Inflammatory macrophage treated with lipopolysaccharide for 4 hours (primary cell): ENCODE measurements at places on chromosomes 4 and X.
A peak's percentile ranks its signal among the peaks of the same experiment; 100 is the strongest.

- DNase-seq: peak; percentile 65
These were observed at the start of gene MAGED1 for GRCh38 chrX:51892921-51893745. MAGED1 (plus strand) TSS chrX:51893623; CDS start chrX:51894305, 682 bp downstream.

DNA sequence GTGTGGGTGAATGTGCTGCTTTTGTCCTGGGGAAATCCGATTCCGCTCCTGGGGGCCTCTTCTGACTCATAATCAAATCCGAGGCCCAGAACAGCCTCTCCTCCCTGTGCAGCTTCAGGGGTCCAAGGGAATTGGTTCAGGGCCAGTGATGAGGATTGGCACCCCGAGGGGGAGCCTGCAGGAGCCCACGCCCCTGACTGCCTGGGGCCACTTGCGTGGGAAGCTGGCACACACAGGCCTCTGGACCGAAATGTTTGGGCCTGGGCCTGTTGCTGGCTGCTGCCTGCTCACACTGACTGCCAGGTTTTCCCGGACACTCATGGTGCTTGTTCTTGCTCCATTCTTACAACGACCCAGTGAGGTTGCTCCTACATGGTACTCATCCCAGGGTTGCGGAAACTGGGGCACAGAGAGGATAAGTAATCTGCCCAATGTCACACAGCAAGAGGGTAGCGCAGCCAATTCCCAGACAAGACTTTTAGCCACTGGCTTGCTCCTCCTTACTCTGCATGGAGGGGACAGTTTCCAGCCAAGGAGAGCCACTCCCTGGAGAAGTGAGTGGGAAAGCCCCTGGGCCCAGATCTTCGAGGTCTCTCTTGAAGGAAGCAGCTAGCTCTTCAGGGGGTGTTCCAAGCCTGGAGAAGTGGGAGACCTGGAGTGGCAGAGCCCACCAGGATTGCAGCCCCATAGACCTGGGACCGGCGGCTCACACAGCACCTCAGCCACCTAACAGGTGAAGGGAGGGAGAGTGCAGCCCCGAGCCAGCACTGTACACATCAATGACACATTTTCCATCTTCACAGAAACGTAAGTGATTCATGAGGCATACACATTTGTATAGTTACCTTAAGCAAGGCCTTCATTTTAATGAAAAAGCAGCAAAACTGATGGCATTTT, 20.3 kb downstream of the CFAP99 start:
- no peak for DNase-seq

DNA sequence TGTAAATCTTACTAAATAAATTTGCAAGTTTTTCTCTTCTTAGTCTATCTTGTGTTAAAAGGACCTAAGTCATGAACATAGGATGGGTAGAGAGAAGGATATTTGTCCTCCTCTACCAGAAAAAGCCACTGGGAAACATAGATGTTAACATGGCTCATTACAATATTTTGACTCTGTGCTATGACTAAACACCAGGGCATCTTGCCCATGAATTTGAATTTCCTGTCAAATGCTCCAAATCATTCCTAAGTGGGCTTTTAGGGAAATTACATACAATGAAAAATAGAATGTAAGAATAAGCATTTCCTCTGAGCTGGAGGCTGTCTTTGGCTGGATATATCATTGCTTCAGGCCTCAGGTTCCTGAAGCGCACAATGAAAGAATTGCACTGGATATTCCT, 39.1 kb downstream of the ANOS1 start:
- no peak for DNase-seq

DNA sequence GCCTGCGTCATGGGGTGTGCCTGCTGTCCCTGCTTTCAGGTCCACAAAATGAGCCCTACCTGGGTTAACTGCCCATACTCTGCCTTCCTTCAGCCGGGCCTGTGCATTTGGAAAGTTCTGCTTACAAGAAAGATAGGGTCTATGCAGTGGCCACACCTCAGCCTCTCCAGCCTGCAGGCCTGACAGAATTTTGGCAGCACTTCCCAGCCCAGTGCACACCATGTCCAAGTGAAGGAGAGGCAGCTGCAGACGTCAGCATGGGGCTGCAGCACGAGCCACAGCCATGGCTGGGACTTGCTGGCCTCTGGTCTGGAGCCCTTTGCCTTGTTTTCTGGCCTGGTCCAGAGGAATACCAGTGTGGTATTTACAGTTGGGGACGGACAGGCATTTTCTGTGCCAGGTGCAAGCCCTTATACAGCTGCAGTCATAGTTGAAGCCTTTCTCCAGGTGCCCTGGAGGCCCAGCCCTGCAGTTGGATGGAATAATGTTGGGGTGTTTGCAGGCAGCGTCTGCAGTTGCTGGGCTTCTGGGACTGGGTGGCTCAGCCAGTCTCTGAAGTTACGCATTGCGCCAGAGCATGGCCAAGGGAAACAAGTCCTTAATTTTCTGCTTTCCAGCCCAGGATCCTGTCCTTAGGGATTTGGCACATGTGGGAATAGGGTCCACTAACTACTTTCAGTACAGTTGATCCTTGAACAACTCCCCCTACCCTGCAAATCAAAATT, 26.2 kb downstream of the JADE1 start:
- no peak for DNase-seq

GRCh38 chr4:156137679-156138473, 184.2 kb upstream of the CTSO start:
- no peak for DNase-seq

DNA sequence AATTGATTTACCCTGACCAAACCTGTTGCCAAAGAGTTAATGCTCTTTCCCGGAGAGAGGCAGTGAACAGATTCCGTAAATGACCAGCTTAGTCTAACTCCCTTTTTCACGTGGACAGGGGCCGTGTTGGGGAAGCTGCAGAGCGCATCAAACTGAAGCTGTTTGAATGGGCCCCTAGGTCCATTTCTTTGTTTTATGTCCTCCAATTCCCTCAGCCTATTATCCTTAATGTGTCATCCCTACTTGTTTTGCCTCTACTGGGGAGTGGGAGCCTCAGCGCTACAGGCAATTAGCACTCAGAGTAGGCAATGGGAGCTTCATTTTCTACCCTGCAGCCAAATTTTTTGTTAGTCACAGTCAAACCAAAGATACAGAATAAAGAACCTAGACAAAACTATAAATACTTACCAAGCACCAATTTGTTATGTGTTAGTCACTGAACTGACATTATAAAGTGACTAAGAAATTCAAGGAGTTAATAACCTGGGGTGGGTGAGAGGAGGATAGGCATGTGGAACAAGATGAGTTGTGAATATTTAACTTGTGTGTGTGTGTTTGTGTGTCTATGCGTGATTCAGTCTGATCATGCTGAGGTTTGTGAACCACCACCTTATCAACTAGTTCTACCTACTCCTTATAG, 417.4 kb downstream of the PACRGL start:
- no peak for DNase-seq

DNA sequence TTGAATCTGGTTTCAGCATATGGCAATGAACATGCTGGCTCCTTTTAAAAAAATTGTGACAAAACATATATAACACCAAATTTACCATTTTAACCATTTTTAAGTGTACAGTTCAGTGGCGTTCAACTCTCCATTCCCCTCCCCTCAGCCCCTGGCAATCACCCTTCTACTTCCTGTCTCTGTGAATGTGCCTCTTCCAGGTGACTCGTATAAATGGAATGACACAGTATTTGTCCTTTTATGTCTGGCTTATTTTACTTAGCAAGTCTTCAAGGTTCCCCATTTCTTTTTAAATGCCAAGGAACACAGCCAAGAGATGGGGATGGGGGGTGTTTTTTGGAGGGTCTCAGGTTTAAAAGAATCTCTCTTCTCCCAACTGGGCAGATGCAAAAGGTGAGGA, 35.4 kb upstream of the BCLAF3 start:
- no peak for DNase-seq
